ENCODE measurements at places on chromosomes 12 and 14.
A peak's percentile ranks its signal among the peaks of the same experiment; 100 is the strongest.

DNA sequence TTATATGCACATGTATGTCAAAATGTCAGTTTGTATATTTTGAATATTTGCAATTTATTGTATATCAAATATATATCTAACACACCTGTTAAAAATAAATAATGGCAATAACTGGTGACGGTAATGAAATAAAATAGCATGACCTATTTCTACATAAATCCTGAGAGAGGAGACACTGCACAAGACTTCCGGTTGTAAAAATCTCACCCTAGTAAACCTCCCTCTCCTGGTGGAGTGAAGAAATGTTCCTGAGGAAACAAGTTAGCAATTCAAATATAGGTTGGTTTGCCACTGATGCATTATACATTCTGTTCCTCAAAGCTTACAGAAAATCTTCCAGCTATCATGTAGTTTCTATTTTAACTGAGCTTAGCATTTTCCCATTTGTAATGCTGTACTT, 166.1 kb upstream of the SYT10 start:
- no peak for DNase-seq

GRCh38 chr14:100736269-100737180, 9.8 kb downstream of the DLK1 start:
- DNase-seq: peak; percentile 83

GRCh38 chr12:11635341-11635740, 14.1 kb upstream of the ETV6 start:
- no peak for DNase-seq

GRCh38 chr14:77099425-77100167, 1.5 kb downstream of the CIPC start:
- DNase-seq: no peak

- no peak for DNase-seq
Measured at GRCh38 chr12:114975640-114976310, 291.8 kb upstream of the TBX3 start.
